Suprapubic skin (tissue), 4 donors: ENCODE measurements at places on chromosomes 16 and 17.

GRCh38 chr17:35243561-35244340 is 879 bp downstream of the SLFN5 start:
- H3K27me3 ChIP-seq = no peaks in the 10 kb centered on the region
- DNase-seq = no peak
- H3K27ac ChIP-seq = peak overlapping the region; percentile 94
- H3K4me3 ChIP-seq = peak overlapping the region; percentile 67

DNA sequence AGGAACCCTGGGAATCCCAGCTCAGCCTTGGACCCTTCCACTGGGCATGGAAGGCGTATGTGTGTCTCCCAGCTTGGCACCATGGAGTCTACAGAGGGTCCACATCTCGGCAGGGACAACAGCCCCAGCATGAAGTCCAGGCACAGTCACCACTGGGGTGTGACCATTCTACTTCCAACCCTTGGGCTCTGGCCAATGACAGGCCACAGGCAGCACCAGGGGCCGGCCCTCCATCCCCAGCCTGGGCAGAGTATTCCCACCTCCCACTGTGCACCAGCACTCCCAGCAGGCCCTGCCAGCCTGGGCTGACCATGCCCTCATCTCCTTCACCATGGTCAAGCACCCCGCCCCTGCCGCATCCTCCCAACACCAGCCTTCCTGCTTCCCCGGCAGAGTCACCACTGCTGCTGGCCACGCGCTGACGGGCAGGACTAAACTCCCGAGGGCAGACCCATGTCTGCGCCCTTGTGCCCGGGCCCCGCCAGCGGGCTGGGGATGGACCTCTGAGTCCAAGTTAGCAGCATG is 9.5 kb upstream of the PPP1R27 start:
- peaks cover 35% of the 10 kb centered on the region for H3K4me1 ChIP-seq
- H3K27ac ChIP-seq = no peak overlapping the region
- no peaks in the 10 kb centered on the region for H3K27me3 ChIP-seq
- DNase-seq = no peak

- no peak for DNase-seq
- no peaks in the 10 kb centered on the region for H3K4me1 ChIP-seq
- H3K36me3 ChIP-seq = no peaks in the 10 kb centered on the region
- no peak overlapping the region for H3K4me3 ChIP-seq
- no peak overlapping the region for H3K27ac ChIP-seq
Observed at GRCh38 chr16:66008136-66008535, 358.4 kb upstream of the CDH5 start.

DNA sequence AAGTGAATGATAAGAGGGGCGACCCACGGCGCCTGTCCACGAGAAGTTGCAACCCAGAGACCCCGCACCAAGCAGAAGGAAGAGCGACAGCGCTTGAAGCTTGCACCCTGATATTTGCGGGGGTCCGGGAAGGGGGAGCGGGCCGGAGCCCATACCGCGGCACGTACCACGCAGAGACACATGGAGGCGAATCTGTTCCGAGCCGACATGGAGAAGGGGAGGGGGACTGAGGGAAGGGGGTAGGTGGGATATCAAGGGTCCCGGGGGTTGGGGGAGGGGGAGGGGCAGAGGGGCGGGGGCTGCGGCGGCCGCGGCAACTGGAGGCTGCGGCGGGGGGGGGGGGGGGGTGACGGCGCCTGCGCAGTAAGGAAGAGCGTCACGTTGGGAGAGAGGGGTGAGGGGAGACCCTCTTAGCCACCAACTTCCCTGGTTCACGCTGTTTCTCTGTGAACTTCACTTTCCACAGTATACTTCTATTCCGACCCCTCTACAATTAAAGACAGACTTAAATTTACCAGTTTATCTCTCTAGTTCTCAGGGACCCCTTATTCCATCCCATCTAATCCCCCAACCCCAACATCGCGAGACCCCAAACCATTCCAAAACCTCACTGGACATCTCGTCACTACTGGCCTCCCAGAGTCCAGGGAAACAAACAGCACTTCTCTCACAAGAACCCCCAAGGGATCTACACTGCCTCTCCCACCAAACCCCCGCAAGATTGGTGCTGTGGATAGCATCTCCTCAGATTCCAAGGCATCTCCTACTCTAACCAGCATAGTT is 8.0 kb downstream of the DLG4 start:
- no peaks in the 10 kb centered on the region for H3K36me3 ChIP-seq
- no peak for DNase-seq
- no peaks in the 10 kb centered on the region for H3K27me3 ChIP-seq
- no peak overlapping the region for H3K4me3 ChIP-seq

- DNase-seq = no peak
- no peak overlapping the region for H3K27ac ChIP-seq
- no peaks in the 10 kb centered on the region for H3K36me3 ChIP-seq
- no peaks in the 10 kb centered on the region for H3K27me3 ChIP-seq
- peaks cover 8% of the 10 kb centered on the region for H3K4me1 ChIP-seq
Observed at GRCh38 chr16:78606545-78606944, 507.1 kb downstream of the WWOX start.

DNA sequence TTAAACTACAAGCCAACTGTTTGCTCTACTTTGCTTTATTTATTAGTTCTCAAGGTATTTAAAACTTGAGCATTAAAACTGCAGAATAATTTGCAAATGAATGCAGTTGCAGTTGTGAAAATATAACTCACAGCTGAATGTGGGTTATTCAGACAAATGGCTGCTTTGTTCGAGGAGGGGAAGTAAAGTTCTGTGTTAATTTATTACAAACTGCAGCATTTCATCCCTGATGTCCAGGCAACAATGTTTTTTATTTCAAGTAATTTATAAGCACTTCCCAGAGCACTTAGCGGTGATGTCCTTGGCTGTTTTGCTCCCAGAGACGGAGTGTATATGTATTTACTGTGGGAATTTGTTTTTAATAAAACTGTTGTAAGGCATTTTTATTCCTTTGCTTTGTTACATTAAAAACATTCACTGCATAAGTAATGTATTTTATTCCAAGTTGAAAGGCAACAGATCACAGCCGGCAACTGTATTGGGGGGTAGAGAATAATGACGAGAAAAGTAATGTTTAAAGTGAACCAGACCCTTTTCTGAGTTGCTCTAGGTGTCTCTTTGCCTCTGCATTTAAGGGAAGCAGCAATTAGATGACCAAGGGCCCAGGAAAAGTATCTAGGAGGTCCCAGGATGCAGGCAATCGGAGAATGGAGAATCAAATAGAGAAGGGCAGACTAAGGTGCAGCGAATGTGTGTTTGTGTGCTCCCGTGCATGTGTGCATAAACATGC is 291.2 kb upstream of the SALL1 start:
- no peak overlapping the region for H3K4me3 ChIP-seq
- H3K27ac ChIP-seq = no peak overlapping the region
- no peaks in the 10 kb centered on the region for H3K4me1 ChIP-seq
- H3K36me3 ChIP-seq = no peaks in the 10 kb centered on the region

DNA sequence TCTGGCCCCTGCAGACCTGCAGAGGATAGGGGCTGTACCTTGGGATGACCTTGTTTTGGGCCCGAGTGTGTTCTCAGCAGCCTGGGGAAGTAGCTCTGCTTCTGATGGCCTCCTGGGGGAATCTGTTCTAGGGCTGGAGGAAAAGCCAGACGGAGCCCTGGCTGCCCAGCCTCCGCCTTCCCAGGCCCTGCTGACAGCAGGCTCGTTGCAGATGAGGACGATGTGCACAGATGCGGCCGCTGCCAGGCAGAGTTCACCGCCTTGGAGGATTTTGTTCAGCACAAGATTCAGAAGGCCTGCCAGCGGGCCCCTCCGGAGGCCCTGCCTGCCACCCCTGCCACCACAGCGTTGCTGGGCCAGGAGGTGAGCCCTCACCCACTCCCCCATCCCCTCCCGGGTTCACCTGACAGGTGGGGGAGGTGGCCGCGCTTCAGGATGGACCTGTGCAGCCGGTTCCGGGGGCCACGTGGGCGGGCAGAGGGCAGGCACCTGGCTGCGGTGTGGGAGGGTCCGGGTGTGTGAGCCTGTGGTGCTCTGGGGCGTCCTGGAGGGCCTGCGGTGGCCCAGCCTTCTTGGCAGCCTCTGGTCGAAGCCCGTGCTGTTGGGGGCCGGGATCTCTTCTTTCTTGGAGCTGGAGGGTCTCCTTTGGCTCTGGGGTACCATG is 4.9 kb downstream of the E4F1 start:
- no peak overlapping the region for H3K4me3 ChIP-seq
- peaks cover 32% of the 10 kb centered on the region for H3K4me1 ChIP-seq
- H3K27ac ChIP-seq = peak overlapping the region; percentile 37
- no peaks in the 10 kb centered on the region for H3K27me3 ChIP-seq
